Stimulated activated effector memory CD8-positive, alpha-beta T cell treated with anti-CD3 and anti-CD28 coated beads, Interleukin-12 subunit alpha, Interleukin-12 subunit beta, amount 100 ng/mL, for 72 hours (primary cell): ENCODE measurements at places on chromosomes 2 and 18.

- DNase-seq: no peak
Observed at GRCh38 chr2:74063486-74063885, 78.8 kb downstream of the TET3 start.

- no peak for DNase-seq
Observed at GRCh38 chr18:73614812-73615211, 532.8 kb downstream of the FBXO15 start.

- no peak for DNase-seq
Observed at GRCh38 chr2:235444101-235444597, 49.7 kb upstream of the AGAP1 start.

GRCh38 chr2:29105375-29105774 is 9.8 kb upstream of the CLIP4 start:
- DNase-seq: peak; percentile 28

DNA sequence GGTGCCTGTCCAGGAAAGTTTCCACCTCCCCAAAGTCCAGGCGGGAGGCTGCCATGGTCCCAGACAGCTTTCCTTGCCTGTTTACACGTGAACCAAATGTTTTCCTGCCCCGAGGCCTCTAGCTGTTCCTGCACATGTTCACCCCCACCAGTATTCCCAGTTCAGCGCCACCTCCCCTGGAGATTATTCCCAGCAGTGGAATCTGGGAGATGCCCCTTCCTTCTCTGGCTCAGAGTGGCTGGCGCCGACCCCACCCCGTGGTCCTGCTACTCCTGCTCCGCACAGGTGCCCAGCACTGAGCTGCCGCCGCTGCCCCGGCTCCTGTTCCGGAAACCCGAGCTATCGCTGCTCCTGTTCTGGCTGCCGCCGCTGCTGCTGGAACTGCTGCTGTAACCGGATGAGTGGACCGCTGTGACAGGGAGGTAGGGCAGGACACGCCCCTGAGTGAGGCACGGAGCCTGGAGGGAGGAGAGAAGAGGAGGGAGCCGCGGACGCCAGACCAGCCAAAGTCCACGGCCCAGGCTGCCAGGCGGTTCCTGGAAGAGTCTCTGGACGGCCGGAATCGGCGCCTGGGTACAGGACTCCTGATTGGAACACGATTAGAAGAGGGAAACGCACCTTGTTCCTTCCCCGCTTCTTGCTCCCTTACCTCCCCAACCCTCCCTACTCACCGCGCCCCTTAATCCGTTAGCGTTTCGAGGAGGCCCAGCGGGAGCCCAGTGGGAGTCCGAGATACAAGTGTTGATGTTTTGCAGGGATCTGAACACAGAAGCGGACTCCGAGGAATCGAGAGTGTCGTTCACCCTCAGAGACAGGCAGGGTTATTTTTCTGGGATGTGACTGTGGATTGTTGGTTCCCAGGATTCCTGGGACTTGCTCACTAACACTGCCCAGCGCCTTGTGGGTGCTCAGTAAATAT is at the start of gene PDE11A:
TSS of gene PDE11A (minus strand) at position 395 of the 919 bp plus-strand sequence. CDS start at position 55, 340 bp downstream.
- DNase-seq: peak; percentile 54

GRCh38 chr2:39623917-39624316 is 41.8 kb upstream of the TMEM178A start:
- no peak for DNase-seq

- no peak for DNase-seq
Observed at GRCh38 chr18:6476190-6476589, 61.5 kb upstream of the L3MBTL4 start.

DNA sequence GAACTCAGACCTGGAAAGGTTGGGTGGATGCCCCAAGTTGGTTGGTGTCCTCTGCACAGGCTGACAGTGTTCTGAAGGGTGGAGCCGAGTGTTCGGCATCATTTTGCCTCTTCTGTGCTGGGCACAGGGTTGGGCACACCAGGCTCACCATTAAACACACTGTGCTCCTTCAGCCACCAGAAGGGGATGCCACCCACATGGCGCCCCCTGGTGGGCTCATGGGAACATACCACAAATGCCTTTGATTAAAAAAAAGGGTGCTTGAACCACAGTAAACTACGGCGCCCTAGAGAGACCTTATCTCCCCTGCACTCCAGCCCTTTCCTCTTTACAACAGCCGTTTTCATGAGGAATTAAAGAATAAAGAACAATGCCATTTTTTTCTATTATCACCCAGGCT is 89.4 kb downstream of the CELF4 start:
- DNase-seq: peak; percentile 49

GRCh38 chr2:3598197-3598910 is 3.4 kb downstream of the COLEC11 start:
- DNase-seq: no peak

GRCh38 chr2:32166115-32166574 is 481 bp downstream of the SLC30A6 start:
- no peak for DNase-seq

- DNase-seq: no peak
Observed at GRCh38 chr2:78992451-78992806, 33.1 kb upstream of the REG3G start.

DNA sequence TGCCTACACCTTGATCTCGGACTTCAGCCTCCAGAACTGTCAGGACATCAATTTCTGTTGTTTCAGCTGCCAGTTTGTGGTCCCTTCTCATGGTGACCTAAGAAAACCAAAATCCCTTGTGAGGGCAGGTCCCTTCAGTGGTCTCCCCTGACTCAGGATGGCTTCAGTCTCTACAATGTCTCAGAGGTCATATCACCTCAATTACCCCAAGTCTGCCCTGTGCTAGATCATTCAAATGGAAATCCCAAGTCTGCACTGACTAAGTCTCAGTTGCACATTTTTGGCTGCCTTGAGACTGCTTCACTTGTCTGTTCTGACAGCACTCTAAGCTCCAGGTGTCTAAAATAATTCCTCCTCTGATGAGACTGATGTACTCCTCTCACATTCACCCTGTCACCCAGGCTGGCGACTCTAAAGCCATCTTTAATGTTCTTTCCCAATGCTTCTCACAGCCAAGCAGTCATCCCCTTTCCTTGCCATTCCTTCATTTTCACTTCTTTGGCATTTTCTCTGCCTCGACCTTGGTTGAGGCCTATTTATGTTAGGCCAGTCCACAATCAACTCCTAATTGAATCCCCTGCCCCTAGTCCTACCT is 470.8 kb downstream of the DLGAP1 start:
- no peak for DNase-seq

DNA sequence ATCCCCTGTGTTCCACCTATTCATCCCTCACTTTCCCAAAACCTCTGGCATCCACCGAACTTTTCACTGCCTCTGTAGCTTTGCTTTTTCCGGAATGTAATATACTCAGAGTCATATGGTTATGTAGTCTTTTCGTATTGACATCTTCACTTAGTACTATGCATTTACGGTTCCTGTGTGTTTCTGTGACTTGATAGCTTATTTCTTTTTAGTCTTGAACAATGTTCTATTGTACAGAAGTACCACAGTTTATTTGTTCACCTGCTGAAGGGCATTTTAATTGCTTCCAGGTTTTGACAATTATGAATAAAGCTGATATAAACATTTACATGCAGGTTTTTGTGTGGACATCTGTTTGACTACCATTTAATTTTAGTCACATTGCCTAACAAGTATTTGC is 154.7 kb upstream of the DOK6 start:
- DNase-seq: no peak

DNA sequence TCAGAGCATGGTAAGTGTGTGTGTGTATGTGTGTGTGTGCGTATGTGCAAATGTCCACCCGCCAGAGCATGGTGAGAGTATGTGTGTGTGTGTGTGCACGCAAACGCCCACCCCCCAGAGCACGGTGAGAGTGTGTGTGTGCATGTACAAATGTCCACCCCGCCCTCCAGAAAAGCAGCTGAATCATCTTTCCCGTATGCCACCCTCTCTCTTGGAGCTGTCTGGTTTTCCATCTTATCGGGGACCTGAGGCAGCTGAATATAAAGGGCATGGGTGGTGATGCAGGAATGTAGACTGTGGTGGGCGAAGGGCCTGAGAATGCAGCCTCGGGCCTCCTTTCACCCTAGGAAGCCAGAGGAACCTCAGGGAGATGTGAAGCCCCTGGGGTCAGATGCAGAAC is 66.9 kb downstream of the COPS7B start:
- no peak for DNase-seq

DNA sequence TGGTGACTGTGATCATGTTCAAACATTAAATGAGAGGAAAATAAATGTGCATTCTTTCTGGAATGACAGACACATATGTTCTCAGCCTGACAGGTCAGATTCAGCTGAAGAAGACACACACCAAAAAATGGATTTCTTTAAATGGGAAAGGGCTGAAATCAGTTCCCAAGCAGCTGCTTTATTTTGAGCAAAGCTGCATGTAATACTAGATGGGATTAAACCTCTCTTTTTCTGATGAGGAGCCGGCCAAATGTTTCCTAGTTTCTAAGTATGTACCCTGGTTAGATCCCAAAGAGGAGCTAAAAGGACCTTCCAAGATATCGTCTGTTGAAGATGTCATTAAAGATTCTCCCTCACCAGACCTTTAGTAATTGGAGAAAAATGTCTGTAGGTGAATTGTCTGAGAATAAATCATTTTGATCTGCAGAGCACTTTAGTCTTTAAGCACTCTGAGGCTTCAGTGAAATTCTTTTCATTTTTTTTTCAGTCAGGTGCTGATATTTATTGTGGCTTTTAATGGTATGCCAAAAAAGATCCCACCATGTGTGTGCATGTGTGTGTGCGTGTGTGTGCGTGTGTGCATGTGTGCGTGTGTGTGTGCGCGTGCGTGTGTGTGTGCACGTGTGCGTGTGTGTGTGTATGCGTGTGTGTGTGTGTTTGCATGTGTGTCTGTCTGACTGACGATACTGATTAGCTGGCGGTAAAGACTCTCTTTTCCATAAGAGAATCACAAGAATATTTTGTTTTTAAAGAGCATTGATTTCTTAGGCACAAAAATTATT is 175.8 kb downstream of the IRS1 start:
- DNase-seq: no peak

DNA sequence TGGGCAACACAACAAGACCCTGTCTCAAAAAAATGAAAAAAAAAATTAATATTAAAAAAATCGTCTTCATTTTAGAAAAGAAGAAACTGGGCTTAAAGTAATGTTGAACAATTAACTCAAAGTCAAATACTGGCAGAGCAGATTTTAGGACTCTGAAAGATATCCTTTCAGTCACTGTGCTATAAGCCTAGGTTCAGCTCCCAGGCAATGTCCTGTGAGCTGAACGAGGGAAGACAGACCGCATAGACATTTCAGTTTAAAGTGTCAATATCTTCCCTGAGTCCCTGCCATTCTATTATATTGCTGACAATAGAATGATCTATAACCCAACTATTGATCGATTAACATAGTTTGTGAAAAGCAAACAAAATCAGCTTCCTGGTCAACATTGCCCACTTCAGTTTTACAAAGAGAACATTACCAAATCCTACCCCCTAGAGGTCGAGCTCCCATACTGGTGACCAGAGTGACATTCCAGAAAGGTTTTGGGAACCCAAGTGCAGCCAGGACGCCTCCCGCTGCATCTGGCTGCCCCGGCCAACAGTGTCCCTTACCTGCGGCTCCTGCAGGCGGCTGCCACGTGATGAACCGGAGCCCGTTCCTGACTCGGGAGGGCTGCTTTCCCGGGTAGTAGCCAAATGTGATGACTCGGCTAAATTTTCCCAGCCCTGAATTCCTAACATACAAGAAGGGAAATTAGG is 639 bp downstream of the MRO start:
- DNase-seq: no peak

DNA sequence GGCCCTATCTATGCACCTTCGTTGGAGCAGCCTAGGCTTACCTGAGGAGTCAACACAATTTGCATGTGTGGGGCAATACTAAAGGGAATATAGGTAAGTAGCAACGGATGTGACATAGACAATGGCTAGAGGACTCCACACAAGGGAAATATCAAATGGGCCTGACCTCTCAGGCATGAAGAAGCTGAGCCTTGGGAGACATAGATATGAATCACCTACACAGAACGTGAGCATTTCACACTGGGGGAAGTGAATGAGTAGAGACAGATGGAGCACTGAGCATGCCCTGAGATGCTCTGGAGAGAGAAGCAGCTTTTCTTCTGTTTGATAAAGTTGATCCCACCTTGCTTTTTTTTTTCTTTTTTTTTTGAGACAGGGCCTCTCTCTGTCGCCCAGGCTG is 97.9 kb downstream of the ATL2 start:
- no peak for DNase-seq

- peak; percentile 71 for DNase-seq
Observed at GRCh38 chr2:25043241-25043867, 1.5 kb downstream of the EFR3B start.

DNA sequence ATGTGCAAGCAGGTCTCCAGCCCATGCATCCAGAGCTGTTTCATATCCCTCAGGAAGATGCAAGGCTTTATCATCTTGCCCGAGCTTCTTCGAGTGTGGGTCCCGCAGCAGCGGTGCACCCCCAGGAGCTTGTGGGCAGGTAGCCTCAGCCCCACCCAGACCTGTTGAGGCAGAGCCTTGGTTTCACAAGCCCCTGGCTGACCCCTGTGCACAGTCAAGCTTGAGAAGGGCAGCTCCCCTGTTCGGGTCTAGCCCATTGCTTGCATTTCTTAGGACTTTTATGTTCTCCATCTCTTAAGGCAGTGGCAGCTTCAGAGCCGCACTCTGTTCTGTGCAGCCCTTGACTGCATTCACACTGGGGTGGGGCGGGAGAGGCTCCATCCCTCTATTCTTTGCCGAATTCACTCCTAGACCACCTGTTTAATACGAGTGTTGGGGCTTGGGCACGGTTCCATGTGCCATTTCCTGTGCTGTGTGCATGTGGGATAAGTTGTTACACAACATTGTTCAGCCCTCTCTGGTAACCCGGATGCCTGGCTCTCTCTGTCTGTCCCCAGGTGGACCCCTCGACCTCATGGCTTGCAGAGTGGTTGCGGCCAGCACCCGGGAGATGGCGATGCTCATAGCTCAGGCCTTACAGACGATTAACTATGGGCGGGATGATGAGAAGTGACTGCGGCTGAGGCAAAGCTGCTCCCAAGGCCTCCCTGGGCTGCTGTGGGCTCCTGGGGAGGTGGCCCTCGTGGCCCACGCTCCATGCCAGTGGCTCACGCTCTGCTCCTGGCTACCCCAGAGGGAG is 48.7 kb downstream of the IMPA2 start:
- DNase-seq: no peak

- no peak for DNase-seq
Observed at GRCh38 chr2:8489751-8490150, 192.1 kb upstream of the ID2 start.

GRCh38 chr18:13577781-13578180 is 148.6 kb downstream of the FAM210A start:
- no peak for DNase-seq
